ENCODE measurements at places on chromosomes 1 and 21.

- ATAC-seq = peak; percentile 92
These were observed 1.5 kb downstream of the KNCN start for GRCh38 chr1:46549697-46550681.

- no peak for ATAC-seq
These were observed 52.2 kb downstream of the EPB41 start for GRCh38 chr1:28966617-28967016.

DNA sequence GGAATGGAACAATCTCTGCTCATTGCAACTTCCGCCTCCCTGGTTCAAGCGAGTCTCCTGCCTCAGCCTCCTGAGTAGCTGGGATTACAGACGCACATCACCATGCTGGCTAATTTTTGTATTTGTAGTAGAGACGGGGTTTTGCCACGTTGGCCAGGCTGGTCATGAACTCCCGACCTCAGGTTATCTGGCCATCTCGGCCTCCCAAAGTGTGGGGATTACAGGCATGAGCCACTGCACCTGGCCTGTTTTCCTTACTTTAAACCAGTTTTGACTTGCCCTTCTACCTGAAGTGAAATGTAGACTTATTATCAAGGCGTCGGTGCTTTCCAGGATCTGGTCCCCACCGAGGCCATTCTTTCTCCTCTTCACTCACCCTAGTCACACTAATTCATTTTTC, 141.8 kb downstream of the DYRK1A start:
- no peak for ATAC-seq

DNA sequence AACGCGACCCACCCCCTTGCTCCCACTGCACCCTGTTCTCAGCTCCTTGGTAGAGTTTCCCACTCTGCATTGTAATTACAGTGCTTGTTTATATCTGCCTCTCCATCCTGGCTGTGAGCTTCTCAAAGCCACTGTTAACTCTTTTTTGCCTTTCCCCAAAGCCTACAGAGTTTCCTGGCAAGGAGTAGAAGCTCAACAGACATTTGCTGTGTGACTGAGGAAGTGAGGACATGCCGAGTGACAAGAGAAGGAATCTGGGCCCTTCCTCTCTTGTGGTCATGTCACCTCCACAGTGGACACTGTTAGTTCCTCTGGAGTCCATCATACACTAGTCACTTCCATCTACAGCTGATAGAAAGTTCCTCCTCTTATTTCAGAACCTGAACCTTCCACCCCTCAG, 6.1 kb upstream of the IGSF8 start:
- no peak for ATAC-seq

Data from motor neuron (in vitro differentiated cells).